Fibroblast of the aortic adventitia (primary cell): ENCODE measurements at places on chromosomes 13 and 19. TPM values are rescaled to one million over a fixed set of nuclear protein-coding genes. Genes with fewer than 3 reads are reported as not detected.

The ZNF221 gene
- total RNA-seq, result 4.9 and 8.7 TPM in 2 replicates

The PCSK4 gene
- total RNA-seq, result 0.25 and 2.2 TPM in 2 replicates

The DCT gene
- total RNA-seq, result under 0.01 and 1.1 TPM in 2 replicates

The LIN7B gene
- 2.2 and 3.7 TPM in 2 replicates for total RNA-seq
